Pulmonary artery endothelial cell (primary cell): ENCODE measurements at places on chromosomes 2 and 18. TPM values are rescaled to one million over a fixed set of nuclear protein-coding genes. Genes with fewer than 3 reads are reported as not detected.

GPBAR1 gene
- total RNA-seq, result 0.07 TPM in 2 replicates

HOXD8 gene
- not detected in 2 replicates for total RNA-seq

DNA sequence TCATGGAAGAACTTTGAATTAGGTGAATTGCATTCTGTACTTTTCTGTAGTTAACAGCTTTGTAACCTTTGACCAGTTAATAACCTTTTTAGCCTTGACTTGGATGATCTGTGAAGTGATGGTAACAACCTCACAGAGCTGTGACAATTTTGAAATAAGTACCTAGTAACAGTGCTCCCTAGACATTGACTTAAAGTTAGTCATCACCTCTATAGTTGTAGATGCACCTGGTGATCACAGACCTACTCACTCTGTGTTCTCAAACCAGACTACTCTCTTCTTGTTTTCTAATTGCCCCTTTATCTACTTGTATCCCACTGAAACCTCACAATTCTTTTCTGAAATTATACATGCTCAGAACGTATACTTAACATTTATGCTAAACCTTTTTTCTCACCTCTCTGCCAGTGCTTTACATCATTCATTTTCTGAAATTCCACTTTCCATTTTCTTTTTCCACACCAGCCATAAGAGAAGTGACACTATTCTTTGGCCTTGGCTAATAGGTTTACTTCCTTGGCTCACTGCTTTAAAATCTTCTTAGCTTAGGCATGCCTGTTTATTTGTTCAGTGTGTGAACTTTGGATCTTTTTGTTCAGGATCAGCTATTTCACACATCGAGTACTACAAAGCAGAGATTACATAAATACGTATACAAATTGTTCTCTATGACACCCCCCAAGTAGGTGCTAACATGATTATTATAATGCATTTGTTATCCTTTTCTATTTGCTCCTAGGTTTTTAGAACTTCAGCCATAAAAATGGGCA, 9.3 kb downstream of the YPEL5 start:
- DNase-seq, result no peak

DNA sequence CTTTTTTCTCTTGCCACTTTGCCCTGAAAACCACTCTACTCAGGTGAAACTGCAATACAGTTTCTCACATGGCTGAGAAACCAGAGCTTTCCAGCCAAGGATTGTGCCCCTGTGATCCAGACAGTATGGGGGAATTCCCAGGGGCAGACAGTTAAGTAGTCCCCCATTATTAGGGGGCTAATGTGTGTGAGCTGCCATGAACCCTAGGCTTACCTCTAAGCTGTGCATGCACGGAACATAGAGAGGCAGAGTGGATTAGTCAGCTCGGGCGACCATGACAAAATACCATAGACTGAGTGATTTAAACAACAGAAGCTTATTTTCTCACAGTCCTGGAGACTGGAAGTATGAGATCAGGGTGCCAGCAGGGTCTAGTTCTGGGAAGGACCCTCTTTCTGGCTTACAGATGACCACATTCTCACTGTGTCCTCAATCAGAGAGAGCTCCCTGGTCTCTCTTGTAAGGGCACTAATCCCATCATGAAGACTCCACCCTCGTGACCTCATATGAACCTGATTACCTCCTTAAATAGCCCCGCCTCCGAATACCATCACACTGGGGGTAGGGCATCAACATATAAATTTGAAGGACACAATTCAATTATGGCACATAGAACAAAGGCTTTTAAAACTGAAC, 215.1 kb downstream of the EIPR1 start:
- no peak for DNase-seq

DNA sequence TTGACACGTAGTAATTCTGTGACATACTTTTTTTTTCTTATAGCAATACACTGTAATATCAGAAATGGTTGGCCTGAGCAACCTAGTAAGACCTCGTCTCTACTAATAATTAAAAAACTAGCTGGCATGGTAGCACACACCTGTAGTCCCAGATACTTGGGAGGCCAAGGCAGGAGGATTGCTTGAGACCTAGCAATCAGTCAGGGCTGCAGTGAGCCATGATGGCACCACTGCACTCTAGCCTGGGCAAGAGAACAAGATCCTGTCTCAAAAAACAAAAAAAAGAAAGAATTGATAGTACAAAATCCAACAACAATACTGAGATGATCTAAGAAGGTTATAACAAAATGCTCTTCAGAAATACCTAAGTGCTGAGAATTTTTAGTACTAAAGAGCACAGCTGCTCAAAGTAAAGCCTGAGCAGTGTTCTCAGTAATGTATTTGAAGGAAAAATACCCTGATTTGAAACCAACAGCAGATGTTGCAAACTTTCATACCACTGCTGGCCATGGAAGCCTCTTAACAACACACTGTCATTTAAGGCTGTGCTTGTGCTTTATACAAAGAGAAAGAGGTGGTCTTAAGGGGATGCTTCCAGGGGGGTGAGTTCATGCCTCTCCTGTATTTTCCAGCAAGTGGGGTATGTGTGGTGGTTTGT, 132.6 kb upstream of the CDCA7 start:
- DNase-seq, result no peak

DNA sequence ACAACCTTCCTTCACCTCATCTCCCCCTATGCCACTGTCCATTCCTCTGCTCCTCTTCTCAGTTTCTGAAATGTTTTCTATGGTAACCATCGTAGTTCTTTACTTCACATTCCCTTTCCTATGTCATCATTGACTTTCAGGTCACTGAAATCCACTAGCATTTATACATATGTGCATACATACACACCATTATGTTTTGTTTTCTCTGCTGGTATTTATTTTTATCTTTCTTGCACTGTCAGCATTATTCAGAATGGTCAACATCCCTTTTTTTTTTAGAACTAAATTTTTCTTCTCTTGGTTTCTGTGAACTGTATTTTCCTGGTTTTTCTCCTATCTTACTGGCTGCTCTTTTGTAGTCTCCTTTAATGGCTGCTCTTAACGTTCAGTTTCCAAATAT, 33.2 kb downstream of the ITGAV start:
- no peak for DNase-seq

PAIP2B gene
- total RNA-seq, result 0.40 and 1.2 TPM in 2 replicates

DNA sequence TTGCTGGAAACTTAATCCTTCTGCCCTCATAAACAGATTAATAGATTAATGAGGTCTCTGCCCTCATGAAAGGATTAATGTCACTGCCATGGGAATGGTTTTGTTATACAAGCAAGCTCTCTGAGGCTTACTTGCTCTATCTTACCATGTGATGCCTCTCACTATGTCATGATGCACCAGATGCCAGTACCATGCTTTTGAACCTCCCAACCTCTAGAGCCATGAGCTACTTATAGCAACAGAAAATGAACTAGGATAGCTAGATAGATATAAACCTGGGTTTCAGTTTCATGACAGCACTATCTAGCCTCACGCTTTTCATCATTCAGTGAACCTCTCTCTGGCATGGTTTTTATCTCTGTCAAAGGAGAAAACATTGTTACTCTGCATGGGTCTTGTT, 371.6 kb upstream of the LRP1B start:
- DNase-seq, result no peak

DNA sequence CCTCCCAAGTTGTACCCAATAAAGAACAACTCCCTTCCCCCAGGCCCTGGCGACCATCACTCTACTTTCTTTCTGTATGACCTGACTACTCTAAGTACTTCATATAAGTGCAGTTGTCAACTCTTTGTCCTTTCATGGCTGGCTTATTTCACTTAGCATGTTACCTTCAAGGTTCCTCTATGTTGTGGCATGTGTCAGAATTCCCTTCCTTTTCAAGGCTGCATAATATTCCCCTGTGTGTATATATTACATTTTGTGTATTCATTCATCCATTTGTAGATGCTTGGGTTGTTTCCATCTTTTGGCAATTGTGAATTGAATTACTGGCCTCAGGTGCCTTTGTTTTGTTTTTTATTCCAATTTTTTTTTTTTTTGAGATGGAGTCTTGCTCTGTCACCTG, 181.9 kb upstream of the RAB12 start:
- no peak for DNase-seq

CERKL gene
- total RNA-seq, result not detected in 2 replicates

VWC2L gene
- total RNA-seq, result not detected in 2 replicates

DNA sequence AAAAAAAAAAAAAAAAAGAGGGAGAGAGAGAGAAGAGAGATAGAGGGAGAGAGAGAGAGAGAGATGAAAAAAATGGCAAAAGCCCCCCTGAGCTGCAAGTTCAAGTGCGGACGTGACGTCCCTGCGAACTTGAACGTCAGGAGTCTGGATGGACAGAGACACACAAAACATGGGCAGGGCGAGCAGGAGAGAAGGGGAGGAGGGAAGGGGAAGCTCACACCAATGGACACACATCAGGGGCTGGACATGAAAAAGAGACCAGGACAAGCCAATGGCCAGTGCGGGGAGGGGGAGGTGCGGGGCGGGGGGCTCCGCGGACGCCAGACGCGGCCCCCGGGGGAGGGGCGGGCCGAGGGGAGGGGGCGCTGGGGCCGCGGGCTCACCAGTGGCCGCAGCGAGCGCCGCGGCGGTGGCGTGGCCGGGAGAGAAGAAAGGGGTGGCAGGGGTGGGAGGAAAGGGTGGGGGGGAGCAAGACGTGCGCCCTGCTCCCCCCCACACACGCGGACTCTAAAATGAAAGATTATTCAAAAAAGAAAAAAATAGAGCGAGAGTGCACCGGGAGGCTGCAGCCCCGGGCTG, at the start of gene BCL11A:
TSS of gene BCL11A (minus strand) at position 160 of the 579 bp plus-strand sequence. CDS start 384 bp downstream, outside the sequence.
- DNase-seq, result peak; percentile 22

- no peak for DNase-seq
These were observed 149.4 kb upstream of the DCC start for GRCh38 chr18:52190631-52191030.

- peak; percentile 71 for DNase-seq
These were observed 266.5 kb downstream of the TCF4 start for GRCh38 chr18:55321265-55322177.

CTNNA2 gene
- total RNA-seq, result not detected in 2 replicates

SERPINB13 gene
- not detected in 2 replicates for total RNA-seq

DNA sequence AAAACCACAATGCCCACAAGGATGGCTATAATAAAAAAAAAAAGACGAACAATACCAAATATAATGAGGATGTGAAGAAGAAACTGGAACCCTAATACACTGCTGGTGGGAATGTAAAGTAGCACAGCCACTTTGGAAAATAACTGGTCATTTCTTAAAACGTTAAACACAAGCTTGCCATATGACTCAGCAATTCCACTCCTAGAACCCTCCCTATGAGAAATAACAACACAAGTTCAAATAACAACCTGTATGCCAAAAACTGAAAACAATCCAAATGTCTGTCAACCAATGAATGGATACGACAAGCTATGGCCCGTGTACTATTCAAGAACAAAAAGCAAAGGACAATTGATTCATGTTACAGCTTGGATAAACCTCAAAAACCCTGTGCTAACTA, 7.0 kb upstream of the ALPK2 start:
- DNase-seq, result peak; percentile 27

GRCh38 chr2:226693521-226693920, 106.1 kb downstream of the IRS1 start:
- DNase-seq, result no peak

DNA sequence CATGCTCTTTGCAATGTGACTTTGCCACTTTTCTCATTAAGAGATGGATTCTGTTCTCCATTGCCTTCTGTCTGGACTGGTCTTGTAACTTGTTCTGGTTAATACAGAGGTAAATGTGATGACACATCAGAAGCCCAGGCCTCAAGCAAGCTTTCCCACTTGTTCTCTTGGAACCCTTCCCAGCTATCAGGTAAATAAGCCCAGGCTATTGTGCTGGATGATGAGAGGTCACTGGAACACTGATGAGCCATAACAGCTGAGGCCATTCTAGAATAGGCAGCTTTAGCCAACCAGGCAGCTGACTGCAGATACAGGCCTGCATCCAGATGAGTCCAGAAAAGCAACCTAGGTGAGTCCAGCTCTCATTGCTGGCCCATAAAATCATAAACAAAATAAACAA, 1007.0 kb upstream of the ACVR2A start:
- DNase-seq, result no peak

DNA sequence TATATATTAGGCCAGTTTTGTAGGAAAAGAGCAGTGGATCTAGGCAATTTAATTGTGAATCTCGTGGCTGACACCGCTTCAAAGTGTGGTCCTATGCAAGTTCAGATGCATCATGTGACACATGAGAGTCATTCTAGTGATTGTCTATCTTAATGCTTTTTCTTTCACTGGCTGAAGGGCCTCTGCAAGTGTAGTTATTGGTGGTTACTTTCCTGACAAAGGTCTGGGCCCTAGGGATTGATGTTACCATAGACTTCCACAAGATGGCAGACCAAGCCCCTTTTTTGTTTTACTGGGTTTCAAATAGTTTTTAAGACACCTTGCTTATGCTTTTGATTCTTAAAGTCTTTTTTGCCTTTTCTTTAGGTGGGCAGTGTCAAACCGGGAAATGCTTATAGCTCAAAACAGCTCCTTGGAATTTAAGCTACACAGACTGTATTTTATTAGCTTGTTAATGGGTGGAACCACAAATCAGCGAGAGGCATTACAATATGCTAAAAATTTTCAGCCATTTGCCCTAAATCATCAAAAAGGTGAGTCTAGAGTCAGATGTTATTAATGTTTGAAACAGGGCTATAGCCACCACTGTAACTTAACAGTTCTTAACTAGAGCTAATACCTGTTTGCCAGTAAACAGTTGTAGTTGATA, 25.9 kb downstream of the CD8A start:
- no peak for DNase-seq

GRCh38 chr2:120398051-120398995, 52.4 kb downstream of the INHBB start:
- DNase-seq, result no peak

SAG gene
- total RNA-seq, result 0.07 TPM in 1 of 2 replicates, not detected in the other

DNA sequence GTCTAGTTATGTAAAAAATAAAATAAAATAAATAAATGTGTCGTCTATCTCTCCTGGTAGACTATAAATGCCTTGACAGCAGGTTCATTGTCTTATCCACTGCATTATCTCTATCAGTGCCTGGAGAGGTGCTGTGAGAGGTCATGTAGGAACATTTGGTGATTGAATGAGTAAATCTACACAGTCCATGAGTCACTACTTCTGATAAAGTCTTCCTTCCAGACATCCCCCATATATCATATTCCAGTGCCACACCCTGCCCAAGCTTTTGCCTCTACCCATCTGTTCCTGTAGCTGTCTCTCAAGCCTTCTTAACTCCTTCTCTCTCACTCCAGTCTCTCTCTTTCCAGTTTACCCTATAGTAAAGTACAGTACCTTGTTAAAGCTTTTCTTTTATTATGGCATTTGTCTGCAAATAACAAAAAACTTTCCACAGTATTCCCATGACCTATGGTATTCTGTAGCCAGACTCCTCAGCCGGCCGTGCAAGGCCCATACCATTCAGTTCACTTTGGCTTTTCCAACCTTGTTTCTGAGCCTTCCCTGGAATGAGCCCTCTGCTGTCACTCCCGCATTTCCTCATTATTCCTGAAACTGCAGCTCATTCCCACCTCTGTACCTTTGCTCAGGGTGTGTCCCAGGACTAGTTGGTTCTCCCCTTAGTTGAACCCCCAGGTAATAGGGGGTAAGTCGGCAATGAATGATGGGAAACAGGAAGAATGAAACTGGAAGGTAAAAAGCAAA, 37.5 kb downstream of the ANXA4 start:
- DNase-seq, result no peak

ANKRD36 gene
- 38.4 and 38.9 TPM in 2 replicates for total RNA-seq

CDH19 gene
- total RNA-seq, result not detected in 2 replicates

TCF4 gene
- total RNA-seq, result 292 and 339 TPM in 2 replicates
